ENCODE measurements at places on chromosomes 1 and 21.

- no peak for DNase-seq
Measured at GRCh38 chr1:214234635-214235025, 46.3 kb upstream of the SMYD2 start.

GRCh38 chr1:93567255-93567918 is 114.2 kb downstream of the BCAR3 start:
- no peak for DNase-seq

DNA sequence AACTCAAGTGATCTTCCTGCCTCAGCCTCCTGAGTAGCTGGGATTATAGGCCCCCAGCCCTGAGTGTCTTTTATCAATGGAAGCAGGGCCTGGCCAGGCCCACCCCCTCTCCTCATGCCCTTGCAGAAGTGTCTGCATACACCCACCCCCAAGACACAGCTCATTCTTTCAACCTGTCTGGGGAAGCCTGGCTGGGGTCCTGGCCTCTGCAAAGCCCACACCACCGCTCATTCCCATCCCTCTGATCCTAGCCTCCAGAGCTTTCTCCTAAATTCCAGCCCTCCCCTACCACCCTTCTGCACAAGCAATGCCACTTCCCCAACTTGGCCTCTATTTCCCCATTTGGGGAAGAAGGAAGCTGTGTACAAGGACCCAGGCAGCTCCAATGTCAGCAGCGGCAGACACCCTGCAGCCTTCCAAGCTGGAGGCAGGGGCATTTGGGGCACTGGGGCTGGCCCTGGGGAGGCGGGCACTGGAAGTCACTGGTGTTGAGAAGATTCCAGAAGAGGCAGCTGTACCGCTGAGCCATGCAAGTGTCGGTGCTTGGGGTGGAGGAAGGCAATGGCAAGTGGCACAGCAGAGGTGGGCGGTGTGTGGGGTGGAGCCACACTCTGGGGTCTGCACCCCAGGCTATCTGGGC is 33.7 kb upstream of the ARF1 start:
- no peak for DNase-seq

DNA sequence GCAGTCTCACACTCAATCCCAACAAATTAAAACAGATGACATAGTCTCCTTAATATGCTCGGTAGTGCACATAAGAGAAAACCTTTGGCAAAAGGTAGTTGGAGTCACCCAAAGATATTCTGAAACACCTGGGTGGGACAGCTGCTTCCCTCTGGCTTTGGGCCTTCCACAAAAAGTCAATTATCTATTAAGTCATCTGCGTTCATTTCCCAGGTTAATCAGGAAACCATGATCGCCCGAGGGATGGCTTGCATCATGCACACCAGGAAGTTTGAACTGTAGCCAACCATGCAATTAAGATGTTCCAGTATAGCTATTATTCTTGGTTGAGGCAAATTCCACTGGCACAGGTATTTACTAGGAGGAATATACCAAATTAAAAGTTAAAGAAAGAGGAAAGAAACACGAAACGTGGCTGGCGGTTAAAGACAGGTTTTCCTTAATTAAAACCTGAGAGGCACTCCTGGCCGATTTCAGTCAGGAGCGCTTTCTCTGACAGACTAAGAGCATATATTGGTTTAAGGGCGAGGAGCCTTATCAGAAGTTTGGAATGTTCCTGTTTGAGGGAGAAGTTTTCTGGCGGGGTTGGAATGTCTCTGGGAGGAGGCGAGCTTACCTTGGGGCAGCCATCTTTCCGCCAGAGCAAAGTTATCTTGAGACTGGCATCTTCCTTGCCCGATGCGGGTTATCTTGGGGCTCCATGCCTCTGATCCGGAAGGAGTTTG is 19.9 kb downstream of the CLDN17 start:
- no peak for DNase-seq

GRCh38 chr1:68705466-68705865 is 208.6 kb upstream of the DEPDC1 start:
- no peak for DNase-seq

- DNase-seq, result no peak
Measured at GRCh38 chr1:42414551-42415496, 34.2 kb downstream of the RIMKLA start.

GRCh38 chr1:94316836-94317789 is 79.7 kb upstream of the ARHGAP29 start:
- no peak for DNase-seq

DNA sequence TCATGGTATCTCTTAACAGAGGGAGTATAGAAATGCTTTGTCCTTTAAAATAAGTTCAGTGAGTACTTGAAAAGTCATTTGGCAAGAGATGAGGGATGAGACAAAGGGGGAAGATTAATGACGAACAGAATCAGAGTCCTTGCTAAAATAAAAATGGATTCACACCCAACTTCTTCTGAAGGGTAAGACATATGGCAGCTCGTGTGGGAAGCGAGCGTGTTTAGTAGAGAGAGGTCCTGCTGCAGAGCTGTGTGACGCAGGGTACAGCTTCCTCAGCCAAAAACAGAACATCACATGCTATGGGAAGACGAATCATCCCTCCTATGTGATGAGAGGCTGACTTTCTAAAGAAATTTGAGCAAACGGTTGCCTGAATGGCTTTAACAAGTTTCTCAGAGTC is 158.5 kb upstream of the LMO4 start:
- no peak for DNase-seq

DNA sequence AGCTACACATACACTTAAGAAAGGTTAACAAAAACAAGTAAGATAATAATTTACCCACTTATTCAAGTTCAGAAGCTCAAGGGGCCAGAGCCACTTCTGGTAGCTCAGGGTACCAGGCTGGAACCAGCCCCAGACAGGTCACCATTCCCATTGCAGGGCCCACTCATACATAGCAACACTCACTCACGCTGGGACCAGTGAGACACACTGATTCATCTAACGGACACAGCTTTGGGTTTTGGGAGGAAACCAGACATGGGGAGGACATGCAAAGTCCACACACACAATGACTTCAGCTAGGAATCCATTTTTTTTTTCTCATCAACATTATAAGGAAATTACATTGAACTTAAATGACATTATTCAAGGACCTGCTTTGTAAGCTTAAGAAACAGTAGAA is 169.1 kb downstream of the ZC3H11B start:
- no peak for DNase-seq

DNA sequence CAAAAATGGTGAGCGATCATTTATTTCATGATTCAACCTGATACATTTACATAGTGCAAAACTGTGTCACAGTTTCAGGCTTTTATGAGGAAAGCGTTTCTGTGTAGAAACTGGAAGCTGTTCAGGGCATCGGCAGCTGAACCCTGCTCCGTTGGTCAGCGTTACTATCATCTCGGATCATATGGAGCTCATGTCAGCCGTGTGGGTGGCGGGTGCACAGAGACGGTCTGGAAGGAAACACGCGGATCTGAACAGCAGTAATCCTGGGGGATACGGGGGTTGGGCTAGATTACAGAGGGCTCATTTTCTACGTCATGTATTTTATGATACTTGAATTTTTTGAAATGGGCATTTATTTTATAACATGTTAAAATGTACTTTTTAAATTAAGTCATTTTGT is 15.1 kb downstream of the C1orf174 start:
- DNase-seq, result no peak

DNA sequence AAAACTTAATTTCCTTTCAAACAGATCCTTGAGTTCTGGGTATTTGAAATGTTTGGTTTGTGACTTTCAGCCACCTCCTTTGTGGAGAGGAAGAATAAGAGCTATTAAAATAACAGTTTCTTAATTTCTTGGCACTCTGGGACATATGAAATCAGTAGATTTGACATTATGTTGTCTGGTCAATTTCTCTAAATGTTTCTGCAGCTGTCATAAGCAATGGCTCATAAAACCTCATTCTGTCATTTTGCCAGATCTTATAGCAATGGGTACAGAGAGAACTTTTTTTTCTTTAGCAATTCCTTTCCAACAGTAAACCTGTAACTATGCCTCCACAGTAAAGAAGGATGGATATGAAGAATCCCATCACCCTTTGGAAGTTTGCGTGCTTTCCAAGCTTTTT is 52.6 kb downstream of the LAMC1 start:
- DNase-seq, result no peak

GRCh38 chr1:47778280-47778679 is 218.9 kb downstream of the TRABD2B start:
- DNase-seq, result no peak

GRCh38 chr1:39167632-39168209 is 36.8 kb upstream of the MACF1 start:
- DNase-seq, result no peak

- no peak for DNase-seq
Measured at GRCh38 chr1:97243973-97244560, 522.5 kb downstream of the PTBP2 start.

DNA sequence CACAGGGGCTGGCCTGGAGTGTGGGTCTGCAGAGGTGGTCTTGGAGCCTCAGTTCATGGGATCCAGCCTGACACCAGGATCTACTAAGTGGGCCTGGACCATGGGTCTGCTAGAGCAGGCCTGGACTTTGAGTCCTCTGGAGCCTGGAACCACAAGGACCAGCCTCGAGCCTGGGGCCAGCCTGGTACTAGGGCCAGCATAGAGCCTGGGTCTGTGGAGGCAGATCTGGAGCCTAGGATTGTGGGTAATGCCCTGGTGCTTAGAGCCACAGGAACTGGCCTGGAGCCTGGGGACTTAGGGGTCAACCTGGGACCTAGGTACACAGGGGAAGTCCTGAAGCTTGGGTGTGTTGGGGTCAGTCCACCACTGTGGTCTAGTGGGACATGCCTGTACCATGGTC is 12.7 kb downstream of the LORICRIN start:
- no peak for DNase-seq

DNA sequence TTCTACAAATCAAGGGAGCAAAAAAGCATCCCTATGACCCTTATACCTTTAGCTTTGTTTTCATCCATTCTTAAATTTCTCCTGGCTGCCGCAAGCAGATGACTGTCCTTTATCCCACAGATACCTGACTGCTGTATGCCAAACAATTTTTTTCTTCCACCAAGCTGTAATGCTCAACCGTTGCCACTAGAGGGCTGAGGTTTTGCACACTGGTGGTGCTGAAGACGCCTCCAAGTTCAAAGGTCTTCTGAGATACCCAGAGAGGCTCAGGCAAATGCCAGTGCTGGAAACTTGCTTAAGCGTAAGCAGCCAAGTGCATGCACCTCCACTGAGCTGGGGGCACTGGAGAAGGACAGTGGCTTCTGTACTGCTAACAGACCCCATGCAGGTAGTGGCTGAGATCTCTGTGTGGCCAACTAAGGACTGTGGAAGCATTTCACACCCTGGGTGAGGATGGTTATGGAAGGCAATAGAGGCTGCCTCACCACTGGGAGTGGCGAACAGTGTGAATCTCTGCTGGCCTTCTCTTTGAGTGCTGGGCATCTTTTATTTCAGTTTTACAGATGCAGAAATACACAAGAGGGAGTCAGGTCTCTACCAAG is 28.5 kb downstream of the CNIH3 start:
- peak; percentile 83 for DNase-seq

GRCh38 chr21:42799516-42799915 is 79.8 kb downstream of the WDR4 start:
- no peak for DNase-seq

All from HEK293T (cell line).